Activated CD8-positive, alpha-beta memory T cell treated with anti-CD3 and anti-CD28 coated beads for 1 hour (primary cell): ENCODE measurements at places on chromosomes 16 and 17.

GRCh38 chr17:10396524-10397163 lies 23.8 kb upstream of the MYH13 start:
- DNase-seq = no peak

- no peak for DNase-seq
These were observed 38.6 kb upstream of the BRD7 start for GRCh38 chr16:50407351-50407750.

GRCh38 chr16:10641953-10642949 lies 52.5 kb downstream of the TEKT5 start:
- DNase-seq = no peak

- DNase-seq = no peak
These were observed 290.6 kb downstream of the WWOX start for GRCh38 chr16:78390092-78390491.

GRCh38 chr16:89697616-89698331 lies 3.7 kb downstream of the SPATA2L start:
- no peak for DNase-seq

GRCh38 chr17:8105957-8106398 lies 12.3 kb downstream of the ALOXE3 start:
- DNase-seq = no peak

DNA sequence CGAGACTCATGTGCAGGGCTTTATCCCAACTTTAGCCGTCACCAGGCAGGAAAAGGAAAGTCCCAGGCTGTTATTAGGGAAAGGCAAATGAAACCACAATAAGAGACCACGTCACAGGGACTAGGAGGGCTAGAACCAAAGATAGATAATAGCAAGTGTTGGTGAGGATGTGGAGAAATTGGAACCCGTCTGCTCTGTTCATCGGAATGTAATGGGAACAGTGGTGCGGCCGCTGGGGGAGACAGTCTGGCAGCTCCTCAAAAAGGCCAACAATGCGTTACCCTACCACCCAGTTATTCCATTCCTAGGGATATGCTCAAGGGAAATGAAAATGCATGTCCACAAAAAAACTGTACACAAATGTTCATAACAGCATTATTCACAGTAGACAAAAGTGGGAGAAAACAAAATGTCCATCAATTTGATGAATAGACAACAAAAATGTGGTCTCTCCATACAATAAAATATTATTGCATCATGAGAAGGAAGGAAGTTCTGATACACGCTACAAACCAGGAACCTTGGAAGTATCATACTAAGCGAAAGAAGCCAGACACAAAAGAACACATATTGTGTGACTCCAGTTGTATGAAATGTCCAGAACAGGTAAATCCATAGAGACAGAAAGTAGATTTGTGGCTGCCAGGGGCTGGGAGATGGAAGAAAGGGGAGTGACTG lies 19.5 kb upstream of the USP10 start:
- no peak for DNase-seq

GRCh38 chr16:25413975-25414374 lies 156.3 kb upstream of the ZKSCAN2 start:
- DNase-seq = no peak

- no peak for DNase-seq
These were observed 38.7 kb upstream of the NGFR start for GRCh38 chr17:49456183-49456965.

GRCh38 chr17:57923182-57923872 lies 31.9 kb downstream of the CUEDC1 start:
- no peak for DNase-seq

GRCh38 chr16:68756239-68756915 lies 19.3 kb downstream of the CDH1 start:
- no peak for DNase-seq

- DNase-seq = no peak
These were observed 54.3 kb downstream of the AMFR start for GRCh38 chr16:56370875-56371659.

GRCh38 chr16:58421529-58421928 lies 29.3 kb downstream of the GINS3 start:
- no peak for DNase-seq

- no peak for DNase-seq
These were observed 10.3 kb upstream of the ZFHX3 start for GRCh38 chr16:73058221-73058615.

DNA sequence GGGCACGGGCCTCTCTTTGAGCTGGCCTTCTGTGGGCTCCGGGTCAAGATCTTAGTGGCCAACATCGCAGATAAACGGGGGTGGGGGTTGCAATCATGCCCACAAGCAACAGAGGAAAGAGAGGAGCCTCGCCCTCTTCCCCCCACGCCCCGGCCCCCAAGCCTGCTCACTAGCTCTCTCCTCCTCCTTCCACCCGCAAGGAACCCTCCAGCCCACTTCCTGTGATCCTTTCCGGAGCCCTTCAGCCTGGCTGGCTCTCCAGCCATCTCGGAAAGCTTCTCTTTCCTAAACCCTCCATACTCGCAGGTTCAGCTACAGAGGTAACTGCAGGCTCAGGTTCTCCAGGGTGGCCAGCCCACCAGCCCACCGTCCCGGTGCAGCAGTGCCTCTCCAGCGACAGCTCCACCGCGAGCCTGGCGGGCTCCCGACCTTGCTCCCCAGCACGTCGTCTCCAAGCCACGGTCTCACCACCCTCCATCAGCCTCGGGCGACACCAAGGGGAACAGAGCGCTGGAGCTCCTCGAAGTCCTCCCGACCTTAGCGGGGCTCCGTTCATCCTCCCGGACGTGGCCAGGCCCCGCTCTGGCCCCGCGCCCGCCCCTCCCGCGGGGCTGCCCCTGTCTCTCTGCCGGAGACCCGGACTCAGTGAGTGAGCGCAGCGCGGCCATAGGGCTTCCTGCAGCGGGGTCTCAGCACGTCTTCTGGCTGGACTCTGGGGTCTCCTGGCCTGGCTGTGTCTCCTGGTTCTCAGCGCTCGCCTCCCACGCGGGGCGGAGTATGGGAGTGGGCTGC lies 12.9 kb upstream of the ODF4 start:
- no peak for DNase-seq

GRCh38 chr16:82509691-82510430 lies 116.9 kb upstream of the CDH13 start:
- DNase-seq = no peak

- DNase-seq = no peak
These were observed 20.2 kb upstream of the UMOD start for GRCh38 chr16:20372701-20373100.

GRCh38 chr17:69602972-69603371 lies 188.5 kb downstream of the MAP2K6 start:
- DNase-seq = no peak

DNA sequence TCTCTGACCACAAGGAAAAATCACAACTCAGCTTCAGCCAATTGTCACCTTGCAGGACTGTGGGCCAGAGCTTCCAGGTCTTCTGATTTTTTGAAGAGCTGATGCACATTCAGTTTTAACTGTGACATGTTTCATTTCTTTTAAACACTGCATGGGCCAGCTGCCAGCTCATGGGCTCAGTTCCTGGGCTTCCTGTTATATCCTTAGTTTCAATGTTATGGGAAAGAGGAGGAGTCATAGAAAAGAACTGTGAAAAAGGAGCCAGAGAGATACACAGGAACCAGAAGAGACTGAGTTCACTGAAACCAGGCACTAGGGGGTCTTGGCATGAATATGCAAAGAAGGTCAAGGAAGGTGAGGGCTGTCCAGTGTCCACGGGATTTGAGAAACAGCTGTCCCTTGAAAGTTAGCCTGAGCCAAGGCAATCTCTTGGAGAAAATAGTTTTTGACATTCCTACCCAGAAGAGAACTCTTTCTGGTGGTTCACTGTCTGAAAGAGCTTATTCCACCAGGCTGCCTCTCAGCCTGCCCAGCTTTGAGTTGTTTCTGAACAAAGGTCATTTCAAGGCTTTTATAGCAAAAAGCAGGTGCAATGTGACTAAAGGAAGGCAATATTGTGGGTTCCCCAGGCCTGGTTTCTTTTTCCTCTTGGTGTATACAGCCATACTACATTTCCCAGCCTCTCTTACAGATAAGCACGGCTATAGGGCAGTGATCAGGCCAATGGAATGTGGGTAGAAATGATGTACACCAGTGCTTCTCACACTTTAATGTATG lies 10.5 kb downstream of the PDILT start:
- DNase-seq = no peak

DNA sequence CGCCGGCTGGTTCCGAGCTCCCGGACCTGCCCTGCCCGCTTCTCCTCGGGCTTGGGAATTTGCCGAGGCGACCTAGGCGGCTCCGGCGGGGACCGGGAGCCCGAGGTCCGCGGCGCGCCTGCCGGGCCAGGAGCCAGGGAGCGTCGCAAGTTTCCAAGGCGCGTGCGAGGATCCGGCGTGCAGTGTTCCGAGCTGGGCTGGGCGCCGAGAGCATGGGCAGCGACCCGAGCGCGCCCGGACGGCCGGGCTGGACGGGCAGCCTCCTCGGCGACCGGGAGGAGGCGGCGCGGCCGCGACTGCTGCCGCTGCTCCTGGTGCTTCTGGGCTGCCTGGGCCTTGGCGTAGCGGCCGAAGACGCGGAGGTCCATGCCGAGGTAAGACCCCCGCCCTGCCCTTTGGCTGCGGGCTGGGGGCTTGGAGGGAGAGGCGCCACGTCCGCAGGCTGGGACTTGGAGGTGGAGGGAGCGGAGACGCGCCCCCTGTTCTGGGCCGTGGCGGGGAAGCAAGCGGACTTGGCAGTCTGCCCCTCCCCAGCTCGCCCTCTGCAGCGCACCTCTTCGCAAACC lies 668 bp downstream of the MMP15 start:
- DNase-seq = no peak

DNA sequence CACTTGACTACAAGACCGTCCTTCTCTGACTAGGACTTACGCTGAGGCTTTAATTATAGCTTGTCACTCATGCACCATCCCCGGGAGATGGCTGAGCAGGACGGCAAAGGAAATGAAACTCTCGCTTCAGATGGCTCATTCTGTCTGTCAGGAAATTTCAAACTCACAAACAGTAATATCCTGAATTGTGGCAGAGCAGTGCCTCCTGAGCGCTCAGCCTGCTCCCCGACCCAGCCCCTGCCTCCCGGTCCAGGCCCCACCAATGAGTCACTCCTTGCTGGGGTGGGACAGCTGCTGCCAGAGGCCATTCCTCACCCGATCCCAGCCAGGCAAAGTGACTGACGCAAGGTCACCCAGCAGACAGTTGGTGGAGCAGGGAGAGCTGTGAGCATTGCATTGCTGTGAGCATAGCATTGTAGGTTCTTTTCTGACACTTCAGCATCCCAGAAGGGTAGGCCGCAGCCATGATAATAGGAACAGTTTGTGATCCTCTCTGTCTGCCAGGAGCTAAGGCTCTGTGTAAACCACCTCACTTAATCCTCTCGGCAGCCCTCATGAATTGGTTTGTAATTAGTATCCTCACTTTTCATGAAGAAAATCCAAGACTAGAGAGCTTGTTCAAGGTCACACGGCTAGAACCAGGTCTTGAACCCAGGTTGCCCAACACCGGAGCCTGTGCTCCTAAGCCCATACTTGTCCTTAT lies 20.9 kb downstream of the CCDC182 start:
- no peak for DNase-seq

GRCh38 chr17:75998327-75998795 lies 2.3 kb upstream of the CDK3 start:
- DNase-seq = no peak

DNA sequence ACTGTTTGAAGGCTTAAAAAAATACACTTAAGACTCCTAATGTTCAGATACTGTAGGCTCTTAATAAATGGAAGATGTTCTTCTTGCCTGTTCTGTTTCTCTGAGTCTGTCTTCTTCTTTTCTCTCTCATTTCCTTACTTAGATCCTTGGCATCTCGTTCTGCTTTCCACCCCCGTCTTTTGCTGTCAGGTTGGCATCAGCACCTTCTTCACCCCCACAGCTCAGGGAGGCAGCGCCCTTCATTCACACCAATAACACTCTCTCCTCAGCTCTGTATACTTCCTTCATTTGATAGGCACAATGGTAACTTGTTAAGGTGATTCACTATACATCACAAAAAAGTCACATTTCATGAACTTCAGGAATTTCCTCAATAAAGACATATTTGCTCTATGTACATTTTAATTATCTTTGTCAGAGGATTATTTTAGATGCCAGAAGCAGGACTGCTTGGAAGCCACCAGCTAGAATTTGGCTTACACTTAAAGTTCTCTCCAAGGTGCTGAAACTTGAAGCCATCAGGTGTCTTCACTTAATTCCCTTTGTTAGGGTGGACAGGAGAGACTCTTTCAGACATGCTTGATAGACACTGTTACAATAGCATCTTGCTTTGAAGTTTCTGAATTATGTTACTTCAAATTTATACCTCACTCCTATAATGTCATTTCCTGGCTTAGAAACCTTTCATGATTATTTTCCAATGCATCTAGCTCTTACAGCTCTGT lies 670.1 kb upstream of the C16orf82 start:
- no peak for DNase-seq

- no peak for DNase-seq
These were observed 16.7 kb upstream of the TUBG2 start for GRCh38 chr17:42642336-42642735.

DNA sequence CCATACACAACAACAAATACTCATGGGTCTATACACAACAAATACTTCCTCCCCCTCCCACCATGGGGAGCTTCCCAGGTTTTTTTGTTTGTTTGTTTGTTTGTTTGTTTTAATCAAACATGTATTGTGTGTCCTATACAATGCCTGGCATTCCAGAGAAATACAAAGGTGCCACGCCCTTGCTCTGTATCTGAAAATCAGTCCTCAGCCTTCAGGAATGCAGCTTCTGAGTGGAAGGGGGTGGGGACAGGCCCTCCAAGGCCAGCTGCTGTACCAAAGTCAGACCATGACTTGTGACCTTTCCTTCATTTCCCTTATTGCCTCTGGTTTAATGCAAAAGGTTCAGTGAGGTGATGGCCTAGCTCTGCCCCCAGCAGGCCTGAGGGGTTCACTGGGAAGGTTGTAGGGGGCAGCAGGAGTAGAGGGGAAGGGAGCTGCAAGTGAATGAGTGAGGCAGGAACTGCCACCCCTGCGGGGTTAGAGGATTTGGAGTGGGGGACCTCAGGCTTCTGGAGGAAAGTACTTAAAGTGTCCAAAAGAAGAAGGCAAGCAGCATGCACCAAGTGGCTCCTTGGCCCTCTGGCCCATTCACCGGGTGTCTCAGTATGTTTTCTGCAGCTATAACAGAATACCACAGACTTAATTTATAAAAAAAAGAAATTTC lies 105.2 kb downstream of the CLEC16A start:
- no peak for DNase-seq

DNA sequence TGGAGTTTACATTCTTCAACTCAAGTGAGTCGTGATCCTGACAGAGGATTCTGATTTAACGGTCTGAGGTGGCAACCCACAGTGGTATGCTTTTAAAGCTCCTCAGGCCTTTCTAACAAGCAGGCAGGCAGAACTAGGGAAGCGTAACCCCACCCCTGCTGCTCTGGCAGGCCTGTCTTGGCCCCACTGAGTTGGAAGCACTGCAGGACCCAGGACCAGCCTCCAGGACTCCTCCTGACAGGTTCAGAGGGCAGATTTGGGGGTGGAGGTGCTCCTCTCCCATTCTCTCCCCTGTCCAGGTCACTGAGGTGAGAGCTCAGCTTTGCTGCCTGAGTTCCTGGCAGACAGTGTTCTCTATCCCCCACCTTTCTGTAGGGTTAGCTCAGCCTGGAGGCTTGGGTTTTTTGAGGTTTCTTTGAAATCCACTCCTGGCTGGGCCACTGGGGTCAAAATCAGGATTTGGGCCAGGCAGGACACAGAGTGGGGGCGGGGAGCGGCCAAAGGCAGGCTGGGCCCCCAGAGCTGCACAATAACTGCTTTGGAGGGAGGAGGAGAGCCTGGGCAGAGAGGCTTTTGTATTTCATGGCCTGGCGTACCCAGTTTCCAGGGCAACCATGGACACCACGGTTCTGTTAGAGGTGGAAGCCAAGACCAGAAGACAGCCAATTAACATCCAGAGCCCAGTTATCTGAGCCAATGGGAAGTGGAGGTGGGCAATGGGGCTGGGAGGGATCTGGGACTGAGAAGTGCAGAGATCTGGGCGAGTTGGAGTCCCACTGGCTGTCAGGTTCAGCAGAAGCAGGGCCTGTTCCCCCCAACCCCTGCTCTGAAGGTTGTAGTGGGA lies 9.5 kb downstream of the MRPL27 start:
- DNase-seq = no peak
